Muscle of back (tissue), 13 donors: ENCODE measurements at places on chromosomes 16 and 17. TPM values are rescaled to one million over a fixed set of nuclear protein-coding genes. Genes with fewer than 3 reads are reported as not detected.

Gene MRTFB
- 24.1 TPM for polyA plus RNA-seq

Gene GAST
- not detected for polyA plus RNA-seq

Gene DUSP3
- 65.1 TPM for polyA plus RNA-seq

Gene PYCARD
- polyA plus RNA-seq = 5.8 TPM

Gene LGALS9C
- polyA plus RNA-seq = not detected

Gene KRT17
- polyA plus RNA-seq = 1.6 TPM

Gene GFAP
- 0.38 TPM for polyA plus RNA-seq

Gene ECI1
- polyA plus RNA-seq = 59.2 TPM

Gene HSF4
- 4.3 TPM for polyA plus RNA-seq

Gene TBC1D3C
- polyA plus RNA-seq = 1.9 TPM

Gene IKZF3
- polyA plus RNA-seq = 0.08 TPM

Gene NLRC3
- 0.60 TPM for polyA plus RNA-seq

Gene AXIN2
- polyA plus RNA-seq = 12.7 TPM

Gene LYRM9
- polyA plus RNA-seq = 15.4 TPM

Gene PAGR1
- 31.7 TPM for polyA plus RNA-seq

Gene PARD6A
- polyA plus RNA-seq = 1.3 TPM

Gene GUCY2D
- not detected for polyA plus RNA-seq

Gene CRYM
- not detected for polyA plus RNA-seq

Gene ARHGAP44
- polyA plus RNA-seq = 4.9 TPM

Gene OSGIN1
- 0.88 TPM for polyA plus RNA-seq

Gene SOX8
- 29.8 TPM for polyA plus RNA-seq

Gene DHRS7C
- polyA plus RNA-seq = 88.5 TPM

Gene NPIPA8
- polyA plus RNA-seq = 1.9 TPM

Gene KRTAP1-1
- not detected for polyA plus RNA-seq

Gene MMP15
- 26.8 TPM for polyA plus RNA-seq

Gene ANKRD40CL
- polyA plus RNA-seq = 0.25 TPM

Gene TRIM65
- polyA plus RNA-seq = 15.8 TPM

Gene MYH13
- 0.66 TPM for polyA plus RNA-seq

Gene CCL3
- 2.5 TPM for polyA plus RNA-seq

Gene CCDC40
- 3.7 TPM for polyA plus RNA-seq
